Tibial artery (tissue), 4 donors: ENCODE measurements at places on chromosomes 4 and X.

GRCh38 chr4:134401798-134402197 lies 200.2 kb upstream of the PABPC4L start:
- DNase-seq, result no peak
- H3K27ac ChIP-seq, result no peak overlapping the region
- H3K4me3 ChIP-seq, result no peak overlapping the region
- H3K4me1 ChIP-seq, result no peaks in the 10 kb centered on the region

GRCh38 chr4:81850701-81851100 lies 379.0 kb upstream of the RASGEF1B start:
- DNase-seq, result no peak
- H3K27me3 ChIP-seq, result no peaks in the 10 kb centered on the region
- H3K27ac ChIP-seq, result no peak overlapping the region
- no peak overlapping the region for H3K4me3 ChIP-seq
- no peaks in the 10 kb centered on the region for H3K36me3 ChIP-seq
- H3K4me1 ChIP-seq, result no peaks in the 10 kb centered on the region

DNA sequence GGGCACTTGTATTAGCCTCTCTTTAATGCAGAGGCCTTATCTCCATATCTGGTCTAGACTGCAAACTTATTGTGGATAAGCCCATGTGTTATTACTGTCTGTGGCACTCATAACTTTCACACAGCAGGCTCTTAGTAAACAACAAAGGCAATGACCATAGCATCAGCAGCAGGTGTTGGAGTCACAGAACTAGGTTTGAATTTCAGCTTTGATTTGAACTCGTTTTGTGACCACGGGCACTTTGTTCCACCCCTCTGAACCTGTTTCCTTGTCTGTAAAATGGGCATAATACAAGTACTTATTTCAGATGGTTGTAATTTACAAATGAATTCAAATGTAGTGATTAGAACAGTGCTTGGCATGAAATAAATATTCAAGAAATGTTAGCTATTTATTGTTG lies 121.8 kb upstream of the C1GALT1C1 start:
- DNase-seq, result no peak
- no peaks in the 10 kb centered on the region for H3K4me1 ChIP-seq
- H3K36me3 ChIP-seq, result no peaks in the 10 kb centered on the region
- H3K27ac ChIP-seq, result no peak overlapping the region
- no peak overlapping the region for H3K4me3 ChIP-seq
- H3K27me3 ChIP-seq, result no peaks in the 10 kb centered on the region

- no peak for DNase-seq
- H3K4me3 ChIP-seq, result no peak overlapping the region
- peak overlapping the region; percentile 72 for H3K27ac ChIP-seq
- no peaks in the 10 kb centered on the region for H3K27me3 ChIP-seq
These were observed 23.9 kb upstream of the MSN start for GRCh38 chrX:65643531-65644052.

DNA sequence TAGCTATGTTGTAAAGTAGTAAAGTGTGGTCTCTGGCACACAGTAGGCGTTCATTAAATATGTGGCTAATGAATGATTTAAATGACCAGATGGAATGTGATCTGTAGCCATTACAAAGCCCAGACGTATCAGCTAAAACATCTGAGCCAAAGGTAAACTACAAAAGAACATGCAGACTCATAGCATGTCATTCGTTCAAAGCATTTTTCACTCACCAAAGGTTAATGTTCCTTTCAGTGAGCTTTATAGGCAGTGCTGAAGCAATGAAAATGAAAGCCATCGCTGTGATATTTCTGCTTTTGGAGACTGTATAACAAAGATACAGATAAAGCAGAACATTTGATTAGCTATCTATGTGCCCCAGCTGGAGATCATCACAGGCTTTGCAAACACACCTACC lies 50.5 kb downstream of the F9 start:
- no peaks in the 10 kb centered on the region for H3K27me3 ChIP-seq
- no peak for DNase-seq
- no peak overlapping the region for H3K27ac ChIP-seq
- H3K4me3 ChIP-seq, result no peak overlapping the region

GRCh38 chrX:116317409-116317808 lies 119.0 kb upstream of the SLC6A14 start:
- H3K27ac ChIP-seq, result no peak overlapping the region
- no peak for DNase-seq
- no peaks in the 10 kb centered on the region for H3K4me1 ChIP-seq

DNA sequence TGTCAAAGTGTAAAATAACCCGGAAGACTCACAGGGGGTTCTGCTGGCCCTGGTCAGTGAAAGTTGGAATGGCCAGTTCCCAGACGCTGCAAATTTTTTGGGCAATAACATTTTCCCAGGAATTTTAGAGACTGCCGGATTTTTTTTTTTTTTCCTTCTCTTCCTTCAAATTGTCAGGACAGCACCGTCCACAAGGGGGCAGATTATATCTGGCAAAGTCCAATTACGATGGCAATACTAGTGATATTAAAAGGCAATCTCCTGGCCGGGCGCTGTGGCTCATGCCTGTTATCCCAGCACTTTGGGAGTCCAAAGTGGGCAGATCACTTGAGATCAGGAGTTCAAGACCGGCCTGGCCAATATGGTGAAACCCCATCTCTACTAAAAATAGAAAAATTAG lies 20.5 kb downstream of the SLC25A5 start:
- no peaks in the 10 kb centered on the region for H3K4me1 ChIP-seq
- no peaks in the 10 kb centered on the region for H3K27me3 ChIP-seq
- no peak overlapping the region for H3K4me3 ChIP-seq
- no peak overlapping the region for H3K27ac ChIP-seq
- DNase-seq, result peak; percentile 38
- H3K36me3 ChIP-seq, result no peaks in the 10 kb centered on the region

GRCh38 chrX:47311932-47312774 lies 58.2 kb upstream of the ZNF157 start:
- no peaks in the 10 kb centered on the region for H3K4me1 ChIP-seq
- DNase-seq, result peak; percentile 19
- no peaks in the 10 kb centered on the region for H3K27me3 ChIP-seq
- H3K27ac ChIP-seq, result no peak overlapping the region
- H3K36me3 ChIP-seq, result no peaks in the 10 kb centered on the region
- no peak overlapping the region for H3K4me3 ChIP-seq

GRCh38 chrX:12919051-12919450 lies 12.6 kb downstream of the TLR8 start:
- no peaks in the 10 kb centered on the region for H3K27me3 ChIP-seq
- H3K36me3 ChIP-seq, result no peaks in the 10 kb centered on the region
- DNase-seq, result no peak
- no peak overlapping the region for H3K27ac ChIP-seq
- no peaks in the 10 kb centered on the region for H3K4me1 ChIP-seq

GRCh38 chrX:72130156-72130761 lies 1.5 kb downstream of the RTL5 start:
- H3K4me1 ChIP-seq, result no peaks in the 10 kb centered on the region
- H3K4me3 ChIP-seq, result peak overlapping the region; percentile 67
- H3K27me3 ChIP-seq, result no peaks in the 10 kb centered on the region
- peaks cover 9% of the 10 kb centered on the region for H3K36me3 ChIP-seq
- no peak for DNase-seq

DNA sequence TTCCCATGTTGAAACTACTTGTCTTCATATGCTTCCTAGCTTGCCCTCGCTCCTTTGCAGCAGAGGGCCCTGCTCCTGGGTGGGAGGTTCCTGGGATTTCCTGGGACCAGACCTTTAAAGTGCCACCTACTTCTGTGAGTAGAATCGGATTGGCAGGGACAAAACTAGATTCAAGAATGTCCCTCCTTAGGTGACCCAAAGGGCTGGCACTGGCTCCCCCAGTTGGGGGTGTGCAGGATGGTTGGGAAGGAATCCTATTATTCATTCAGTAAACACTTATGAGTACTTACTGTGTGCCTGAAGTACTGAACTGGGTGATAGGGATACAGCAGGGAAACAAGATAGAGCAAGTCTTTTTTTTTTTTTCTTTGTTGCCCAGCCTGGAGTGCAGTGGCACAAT lies 2.6 kb upstream of the KANTR start:
- no peaks in the 10 kb centered on the region for H3K27me3 ChIP-seq
- no peaks in the 10 kb centered on the region for H3K36me3 ChIP-seq
- H3K4me1 ChIP-seq, result no peaks in the 10 kb centered on the region
- no peak overlapping the region for H3K27ac ChIP-seq

DNA sequence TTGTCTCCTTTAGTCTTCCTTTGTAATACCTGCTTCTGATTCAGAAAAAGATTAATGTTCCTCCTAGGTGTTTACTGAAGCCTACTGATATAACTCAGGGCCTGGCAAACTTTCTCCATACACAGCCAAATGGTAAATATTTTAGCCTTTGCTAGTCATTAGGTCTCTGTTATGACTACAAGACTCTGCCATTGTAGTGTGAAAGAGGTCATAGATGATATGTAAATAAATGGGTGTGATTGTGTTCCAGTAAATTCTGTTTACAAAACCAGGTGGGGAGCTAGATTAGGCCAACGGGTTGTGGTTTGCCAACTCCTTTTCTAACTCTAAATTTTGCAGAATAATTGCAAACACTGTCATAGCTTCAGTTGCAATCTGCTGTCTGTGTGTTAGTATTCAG lies 568.1 kb upstream of the GNPDA2 start:
- no peaks in the 10 kb centered on the region for H3K36me3 ChIP-seq
- no peaks in the 10 kb centered on the region for H3K4me1 ChIP-seq
- no peak overlapping the region for H3K27ac ChIP-seq
- no peak overlapping the region for H3K4me3 ChIP-seq

DNA sequence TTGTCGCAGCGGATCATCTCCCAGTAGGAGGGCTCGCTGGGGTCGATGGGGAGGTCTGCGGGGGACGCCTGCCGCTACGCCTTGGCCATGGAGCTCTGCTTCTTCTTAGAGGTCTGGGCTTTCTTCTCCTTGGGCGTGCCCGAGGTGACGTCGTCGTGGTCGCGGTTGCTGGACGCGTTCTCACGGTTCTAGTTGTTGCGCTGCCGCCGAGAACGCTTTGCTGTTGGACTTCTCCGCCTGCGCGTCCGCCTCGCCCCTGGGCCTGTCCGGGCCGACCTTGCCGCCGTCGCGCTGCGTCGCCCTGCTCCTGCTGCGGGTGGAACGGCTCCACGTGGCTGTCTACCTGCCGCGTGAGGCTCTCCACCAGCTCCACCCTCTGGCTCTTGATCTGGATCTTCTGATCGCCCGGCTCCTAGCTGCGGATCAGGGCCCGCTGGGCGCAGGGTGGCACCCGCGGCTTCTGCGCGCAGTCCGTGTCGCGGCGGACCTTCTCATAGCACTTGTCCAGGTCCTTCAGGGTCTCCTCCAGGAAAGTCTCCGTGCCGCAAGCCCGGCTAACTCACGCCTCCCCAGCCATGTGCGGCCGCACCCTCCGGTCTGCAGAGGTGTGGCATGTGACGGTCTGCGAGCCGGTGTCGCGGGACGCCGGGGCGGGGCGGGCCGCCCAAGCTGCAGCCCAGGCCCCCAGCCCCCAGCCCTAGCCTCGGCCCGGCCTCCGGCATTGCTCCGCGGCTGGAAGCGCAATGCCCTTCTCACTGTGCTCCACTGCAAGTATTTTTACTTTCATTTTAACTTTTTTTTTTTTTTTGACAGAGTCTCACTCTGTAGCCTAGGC lies 40.5 kb upstream of the OGT start:
- H3K36me3 ChIP-seq, result no peaks in the 10 kb centered on the region
- peak overlapping the region; percentile 55 for H3K27ac ChIP-seq
- peak overlapping the region; percentile 63 for H3K4me3 ChIP-seq
- H3K27me3 ChIP-seq, result no peaks in the 10 kb centered on the region
- peak; percentile 61 for DNase-seq

DNA sequence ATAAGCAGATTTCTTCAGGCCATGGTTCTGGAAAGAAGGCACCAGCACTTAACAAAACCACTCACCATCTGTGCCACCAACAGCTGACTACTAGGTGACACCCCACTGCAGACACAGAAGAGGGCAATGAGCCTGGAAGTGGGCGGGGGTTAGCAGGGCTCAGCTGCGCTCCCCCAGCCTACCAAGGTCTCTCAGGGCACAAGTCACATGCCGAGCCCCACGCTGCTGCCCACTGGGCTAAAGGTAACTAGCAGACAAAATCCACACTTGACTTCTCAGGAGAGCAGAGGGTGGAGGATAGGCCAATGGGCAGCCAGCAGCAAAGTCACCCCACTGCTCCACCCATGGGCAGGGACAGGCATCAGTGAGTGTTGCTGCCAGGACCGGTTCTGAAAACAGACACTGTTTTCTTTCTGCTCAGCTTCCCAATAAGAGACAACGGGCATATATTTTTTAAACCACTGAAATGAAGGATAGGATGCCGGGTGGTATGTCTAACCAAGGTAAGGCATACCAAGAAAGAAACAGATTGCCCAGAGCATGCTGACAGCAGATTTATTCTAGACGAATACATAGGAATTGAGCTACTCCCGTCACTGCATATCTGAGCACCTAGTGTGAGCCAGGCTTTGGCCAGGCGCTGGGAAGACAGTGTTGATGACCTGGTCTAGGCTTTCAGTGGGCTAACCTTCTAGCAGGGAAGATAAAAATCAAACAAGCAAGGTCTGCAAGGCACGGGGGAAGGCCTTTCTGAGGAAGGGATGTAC lies 20.1 kb downstream of the ACSL1 start:
- DNase-seq, result peak; percentile 67
- no peak overlapping the region for H3K4me3 ChIP-seq
- H3K27me3 ChIP-seq, result no peaks in the 10 kb centered on the region
- H3K27ac ChIP-seq, result no peak overlapping the region
- no peaks in the 10 kb centered on the region for H3K36me3 ChIP-seq

- H3K4me1 ChIP-seq, result peaks cover 8% of the 10 kb centered on the region
- no peak overlapping the region for H3K4me3 ChIP-seq
- no peak for DNase-seq
- no peaks in the 10 kb centered on the region for H3K36me3 ChIP-seq
- H3K27me3 ChIP-seq, result no peaks in the 10 kb centered on the region
These were observed 504 bp downstream of the PRRG3 start for GRCh38 chrX:151695583-151696340.

- H3K4me1 ChIP-seq, result no peaks in the 10 kb centered on the region
- no peak for DNase-seq
- peaks cover 54% of the 10 kb centered on the region for H3K36me3 ChIP-seq
- no peaks in the 10 kb centered on the region for H3K27me3 ChIP-seq
- H3K27ac ChIP-seq, result no peak overlapping the region
- no peak overlapping the region for H3K4me3 ChIP-seq
These were observed 26.7 kb downstream of the CTBP1 start for GRCh38 chr4:1222036-1222789.

DNA sequence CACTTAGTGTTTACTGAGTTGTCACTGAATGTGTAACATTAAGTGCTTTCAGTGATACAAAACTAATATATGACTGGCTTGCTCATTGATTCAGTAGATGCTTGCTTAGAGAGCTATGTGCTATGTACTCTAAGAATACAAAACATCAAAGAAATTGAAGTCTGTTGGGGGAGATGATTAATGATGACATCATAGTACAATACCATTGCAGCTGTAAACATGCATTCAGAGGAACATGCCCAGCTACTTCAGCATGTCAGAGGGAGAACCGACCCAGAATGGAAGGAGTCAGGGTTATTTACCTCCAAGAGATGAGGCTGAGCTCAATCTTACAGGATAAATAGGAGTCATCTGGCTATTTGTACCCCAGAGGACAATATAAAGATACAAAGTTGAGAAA lies 290.8 kb downstream of the TENM3 start:
- no peaks in the 10 kb centered on the region for H3K27me3 ChIP-seq
- no peak overlapping the region for H3K27ac ChIP-seq
- H3K4me3 ChIP-seq, result no peak overlapping the region
- no peaks in the 10 kb centered on the region for H3K4me1 ChIP-seq
